AG04450 (cell line): ENCODE measurements at places on chromosomes 16 and 17.

DNA sequence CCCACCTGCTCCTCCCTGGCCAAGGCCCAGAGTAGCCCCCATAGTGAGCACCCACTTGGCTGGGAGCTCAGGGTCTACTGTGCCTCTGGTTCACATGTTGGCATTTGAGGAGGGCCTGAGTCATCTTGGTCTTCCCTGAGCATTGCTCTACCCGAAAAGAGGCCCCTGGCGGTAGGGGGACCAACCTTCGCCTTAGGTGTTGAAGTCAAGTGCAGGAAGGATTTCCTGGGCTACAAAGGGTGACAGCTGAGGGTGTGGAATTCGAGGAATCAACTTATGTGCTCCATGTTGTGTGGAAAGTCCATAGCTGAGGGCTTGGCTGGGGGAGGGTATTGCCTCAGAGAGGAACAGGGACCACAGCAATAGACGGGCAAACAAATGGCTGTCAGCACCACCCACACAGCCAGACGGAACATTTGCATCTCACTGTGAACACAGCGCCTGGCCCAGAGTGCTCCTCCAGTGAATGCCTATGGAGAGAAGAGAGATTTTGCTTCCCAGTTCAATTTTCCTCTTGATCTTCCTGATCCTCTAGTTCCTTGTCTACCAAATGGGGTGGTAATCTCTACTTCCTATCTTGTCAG, 35.6 kb upstream of the NGFR start:
- no peak for DNase-seq

- no peak for DNase-seq
Measured at GRCh38 chr16:57591086-57591869, 37.2 kb upstream of the ADGRG1 start.

DNA sequence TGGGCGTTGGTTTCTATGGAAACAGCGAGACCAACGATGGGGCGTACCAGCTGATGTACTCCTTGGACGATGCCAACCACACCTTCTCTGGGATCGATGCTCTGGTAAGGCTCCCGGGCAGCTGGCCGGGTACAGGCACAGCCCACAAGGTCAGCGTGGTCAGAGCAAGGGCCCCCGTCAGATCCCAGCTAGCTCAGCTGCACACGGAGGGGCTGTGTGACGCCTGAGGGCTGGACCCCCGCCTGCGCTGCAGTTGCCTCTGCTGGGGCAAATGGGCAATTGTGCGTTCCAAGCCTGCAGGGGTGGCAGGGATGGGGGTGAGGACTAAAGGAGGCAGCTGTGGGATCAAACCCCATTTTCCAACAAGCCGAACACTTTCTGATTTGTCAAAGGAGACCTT, 17.5 kb downstream of the TTYH2 start:
- no peak for DNase-seq

DNA sequence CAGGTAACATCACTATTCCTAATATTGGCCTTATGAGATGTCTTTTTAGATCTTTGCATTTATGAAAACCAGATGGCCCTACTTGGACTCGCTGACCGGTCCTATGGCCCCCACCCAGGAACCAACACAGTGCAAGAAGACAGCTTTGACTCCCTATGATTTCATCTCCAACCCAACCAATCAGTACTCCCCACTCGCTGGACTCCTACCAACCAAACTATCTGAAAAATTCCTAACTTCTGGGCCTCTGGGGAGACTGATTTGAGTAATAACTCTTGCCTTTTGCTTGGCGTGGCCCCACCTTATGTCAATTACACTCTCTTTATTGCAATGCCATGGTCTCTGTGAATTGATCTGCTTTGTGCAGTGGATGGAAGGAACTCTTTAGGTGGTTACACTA, 828.9 kb downstream of the CDH11 start:
- DNase-seq, result no peak

- no peak for DNase-seq
Measured at GRCh38 chr17:49496867-49497147, 1.7 kb downstream of the NGFR start.

- no peak for DNase-seq
Measured at GRCh38 chr17:44093231-44093900, 22.8 kb downstream of the G6PC3 start.

DNA sequence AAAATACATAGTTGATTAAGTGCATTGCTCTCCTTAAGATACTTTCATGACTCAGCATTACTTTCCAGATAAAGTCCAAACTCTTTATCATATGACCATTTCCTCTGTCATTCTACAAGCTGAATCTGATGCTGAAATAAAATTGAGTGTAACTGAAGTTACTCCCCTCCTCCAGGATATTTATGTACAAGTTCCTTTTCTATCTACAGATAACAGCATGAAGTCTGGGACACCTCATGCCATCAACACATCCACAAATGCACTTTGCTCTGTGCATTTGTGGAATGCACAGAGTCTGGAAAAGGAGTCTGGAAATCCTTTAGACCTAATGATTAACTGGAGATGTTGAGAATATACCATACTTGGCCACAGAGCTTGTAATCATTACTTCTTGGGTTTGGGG, 60.5 kb downstream of the ACSM2B start:
- DNase-seq, result no peak

DNA sequence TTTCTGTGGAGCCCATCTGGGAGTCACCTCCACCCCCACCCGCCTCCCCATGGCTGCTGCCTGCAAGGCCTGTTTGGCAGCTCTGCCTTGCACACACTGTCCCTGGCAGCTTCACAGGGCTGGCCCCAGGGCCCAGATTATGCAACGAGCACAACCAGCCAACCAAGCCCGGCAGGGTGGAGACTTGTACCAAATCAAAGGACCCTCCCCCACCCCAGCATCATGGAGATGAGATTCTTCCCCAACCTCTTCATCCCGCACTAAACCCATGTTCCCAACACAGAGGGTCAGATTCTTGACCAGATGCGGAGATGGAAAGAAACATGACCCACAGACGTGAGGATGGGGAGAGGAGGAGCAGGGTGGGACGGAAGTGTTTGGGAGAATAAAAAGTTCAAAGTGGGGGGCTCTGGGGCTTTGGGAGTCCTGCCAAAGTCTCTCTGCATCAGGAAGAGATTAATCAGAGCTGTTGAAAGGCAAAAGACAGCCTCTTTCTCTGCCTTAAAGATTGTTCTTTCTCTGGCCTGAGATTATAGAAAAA, 3.8 kb downstream of the SMARCD2 start:
- no peak for DNase-seq

DNA sequence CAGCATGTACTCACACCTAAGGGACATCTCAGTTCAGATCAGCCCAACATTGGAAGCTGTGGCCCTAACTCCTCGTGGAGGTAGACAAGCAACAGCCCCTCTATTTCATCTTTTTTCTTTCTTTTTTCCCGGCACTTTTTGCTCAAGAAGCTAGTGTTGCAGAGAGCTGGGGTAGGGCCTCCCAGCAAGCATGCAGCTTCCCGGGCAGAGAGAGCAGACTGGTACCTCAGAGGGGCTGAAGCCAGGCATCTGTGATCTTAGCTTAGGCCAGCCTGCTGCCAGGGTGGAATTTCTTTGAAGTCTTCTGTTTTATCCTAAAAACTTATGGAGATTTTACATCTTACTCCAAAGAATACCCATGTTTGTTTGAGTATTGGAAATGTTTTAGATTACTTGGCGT, 195.4 kb downstream of the C16orf95 start:
- no peak for DNase-seq

GRCh38 chr16:69563605-69564580, 1.9 kb upstream of the NFAT5 start:
- DNase-seq, result no peak

DNA sequence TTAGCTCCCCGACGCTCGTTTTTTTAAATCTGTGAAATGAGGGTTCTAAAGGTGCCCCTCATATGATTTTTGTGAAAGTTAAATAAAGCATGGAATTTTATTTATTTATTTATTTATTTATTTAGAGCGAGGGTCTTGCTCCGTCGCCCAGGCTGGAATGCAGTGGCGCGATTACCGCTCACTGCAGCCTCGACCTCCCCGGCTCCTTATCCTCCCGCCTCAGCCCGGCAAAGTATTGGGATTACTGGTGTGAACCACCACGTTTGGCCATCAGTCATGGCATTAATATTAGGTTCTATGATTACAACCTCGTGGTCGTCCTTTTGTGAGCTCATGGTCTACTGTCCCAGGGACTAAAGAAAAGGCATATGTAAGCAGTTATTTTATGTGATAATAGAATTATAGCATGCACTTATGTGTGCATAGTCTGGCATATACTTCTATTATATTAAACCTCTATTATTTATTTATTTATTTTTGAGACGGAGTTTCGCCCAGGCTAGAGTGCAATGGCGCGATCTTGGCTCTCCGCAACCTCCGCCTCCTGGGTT, 557 bp upstream of the LUC7L start:
- no peak for DNase-seq

DNA sequence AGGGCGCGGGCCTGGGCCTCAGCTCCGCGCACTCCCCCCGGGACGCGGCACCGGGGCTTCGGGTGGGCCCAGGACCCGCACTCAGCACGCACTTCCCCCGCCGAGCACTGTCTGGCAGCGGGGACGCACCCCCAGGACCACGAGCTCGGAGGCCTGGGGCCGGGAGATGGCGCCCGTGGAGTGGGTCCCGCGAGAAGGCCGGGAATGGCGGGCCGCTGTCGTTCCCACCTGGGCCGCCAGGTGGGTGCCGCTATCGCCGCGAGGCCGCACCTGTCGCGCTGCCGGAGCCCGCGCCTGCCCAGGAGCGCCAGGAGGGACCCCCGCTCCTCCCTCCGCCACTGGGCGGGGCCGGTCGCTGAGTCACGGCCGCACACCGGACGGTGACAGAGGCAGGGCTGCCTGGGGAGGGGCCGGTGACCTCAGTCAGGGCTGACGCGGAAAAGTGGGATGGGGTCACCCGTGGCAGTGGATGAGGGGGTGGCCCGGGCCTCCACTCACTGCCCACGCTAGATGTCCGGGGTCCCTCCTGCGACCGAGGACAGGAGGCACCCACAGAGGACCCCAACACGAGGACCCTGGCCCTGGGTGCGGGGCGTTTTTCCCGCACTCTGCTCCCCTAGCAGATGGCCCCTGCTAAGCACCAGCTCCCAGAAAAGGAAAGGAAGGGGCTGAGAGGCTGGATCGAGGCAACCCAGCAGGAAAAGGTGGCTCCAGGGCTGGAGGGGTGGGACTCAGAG, 6.9 kb upstream of the ACTG1 start:
- DNase-seq, result no peak

- no peak for DNase-seq
Measured at GRCh38 chr17:45326626-45327025, 9.8 kb upstream of the MAP3K14 start.

- no peak for DNase-seq
Measured at GRCh38 chr17:79654960-79655382, 44.1 kb upstream of the RBFOX3 start.

- no peak for DNase-seq
Measured at GRCh38 chr17:76473541-76473985, 6.2 kb downstream of the AANAT start.

GRCh38 chr17:45342306-45342705, 25.5 kb upstream of the MAP3K14 start:
- DNase-seq, result no peak

- DNase-seq, result no peak
Measured at GRCh38 chr17:83186751-83187421, 107.5 kb downstream of the METRNL start.

GRCh38 chr17:19996086-19996485, 13.1 kb upstream of the SPECC1 start:
- no peak for DNase-seq

DNA sequence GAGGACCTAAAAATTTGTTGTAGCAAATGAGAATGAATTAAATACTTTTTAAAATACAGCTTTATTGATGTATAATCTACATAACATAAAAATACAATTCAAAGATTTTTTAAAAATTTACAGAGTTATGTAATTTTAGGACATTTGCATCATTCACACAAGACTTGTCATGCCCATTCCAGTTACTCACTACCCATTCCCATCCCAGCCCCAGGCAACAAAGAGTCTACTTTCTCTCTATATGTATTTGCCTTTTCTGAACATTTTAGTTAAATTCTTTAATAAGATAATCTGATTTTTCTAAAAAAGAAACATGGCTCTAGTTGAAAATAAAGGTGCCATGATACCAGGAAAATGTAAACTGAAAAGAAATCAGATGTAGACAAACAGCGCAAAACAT, 354.2 kb downstream of the PMP22 start:
- no peak for DNase-seq

DNA sequence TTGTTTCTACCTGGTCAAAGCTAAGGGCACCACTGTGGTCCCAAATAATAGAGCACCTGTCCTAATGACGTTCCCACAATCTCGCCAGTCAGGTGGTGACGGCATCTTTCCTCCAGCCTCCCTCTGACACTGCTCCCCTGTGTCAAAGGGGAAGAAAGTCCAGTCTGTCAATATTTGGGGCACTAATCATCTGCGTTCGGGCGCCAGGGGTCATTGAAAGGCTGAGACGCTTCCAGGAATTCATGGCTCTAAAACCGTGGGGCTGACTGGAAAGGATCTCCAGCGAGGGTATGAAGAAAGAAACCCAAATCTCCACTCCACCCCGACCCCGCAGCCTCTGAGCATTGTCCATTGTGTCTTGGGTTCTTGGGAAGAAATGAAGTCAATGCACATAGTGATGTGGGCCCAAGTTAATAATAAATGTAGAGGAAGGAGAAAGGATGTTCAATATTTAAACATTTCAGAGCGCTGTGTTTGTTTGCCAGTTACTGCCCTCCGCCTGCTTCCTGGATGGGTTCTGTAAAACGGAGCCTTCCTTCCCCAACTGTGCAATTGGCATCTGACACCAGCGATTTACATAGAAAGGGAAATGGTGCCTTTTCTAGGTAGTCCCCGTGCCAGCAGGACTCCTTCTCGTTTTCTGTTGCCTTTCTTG, 103.2 kb downstream of the SOCS1 start:
- no peak for DNase-seq
